ENCODE measurements at places on chromosomes 5 and 9. TPM values are rescaled to one million over a fixed set of nuclear protein-coding genes. Genes with fewer than 3 reads are reported as not detected.

Gene ANXA1
- total RNA-seq, result 1,524 TPM

Gene CDKN2B-AS1
- total RNA-seq, result not detected

Gene INSL4
- total RNA-seq, result 13.9 TPM

Gene ZFP37
- 1.8 TPM for total RNA-seq

Gene GKAP1
- 5.4 TPM for total RNA-seq

Gene IFNA2
- not detected for total RNA-seq
